ENCODE measurements at places on chromosomes 3 and 15.

DNA sequence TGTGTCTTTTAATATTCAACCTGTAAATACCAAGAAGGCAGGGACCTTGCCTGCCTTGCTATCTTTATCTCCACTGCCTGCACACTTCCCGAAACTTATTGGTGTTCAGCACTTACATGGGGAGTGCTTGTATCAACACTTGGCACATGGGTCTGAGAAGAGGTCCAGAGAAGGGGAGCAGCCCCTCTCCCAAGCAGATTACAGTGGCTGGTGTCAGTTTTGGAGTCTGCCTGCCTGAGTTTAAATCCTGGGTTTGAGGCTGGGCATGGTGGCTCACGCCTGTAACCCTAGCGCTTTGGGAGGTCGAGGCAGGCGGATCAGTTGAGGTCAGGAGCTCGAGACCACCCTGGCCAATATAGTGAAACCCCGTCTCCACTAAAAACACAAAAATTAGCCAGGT lies 20.3 kb downstream of the MESD start:
- no peak for DNase-seq

DNA sequence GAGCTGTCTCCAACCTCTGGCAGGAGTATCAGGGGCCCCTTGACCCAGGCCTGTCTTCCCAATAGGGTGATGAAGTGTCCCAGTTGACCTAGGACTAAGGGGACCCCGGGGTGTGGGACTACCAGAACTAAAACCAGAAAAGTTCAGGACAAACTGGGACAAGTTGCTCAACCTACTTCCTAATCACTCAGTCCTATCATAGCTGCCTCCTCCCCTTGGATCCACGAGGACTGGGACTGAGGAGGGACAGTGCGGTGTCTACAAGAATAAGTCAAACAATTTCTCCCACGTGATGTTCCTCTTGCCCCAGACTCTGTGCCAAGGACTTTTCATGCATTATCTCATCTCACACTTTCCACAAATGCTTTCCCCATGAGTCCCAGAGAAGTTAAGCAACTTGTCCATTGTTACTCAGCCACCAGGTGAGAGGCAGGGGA lies 49.4 kb upstream of the SLCO2A1 start:
- DNase-seq: no peak

GRCh38 chr3:169965562-169966427 lies 812 bp upstream of the SEC62 start:
- no peak for DNase-seq

- DNase-seq: no peak
These were observed 3.8 kb upstream of the PCOLCE2 start for GRCh38 chr3:142892714-142893113.

- no peak for DNase-seq
These were observed 286.8 kb upstream of the TRIM42 start for GRCh38 chr3:140391061-140391460.

DNA sequence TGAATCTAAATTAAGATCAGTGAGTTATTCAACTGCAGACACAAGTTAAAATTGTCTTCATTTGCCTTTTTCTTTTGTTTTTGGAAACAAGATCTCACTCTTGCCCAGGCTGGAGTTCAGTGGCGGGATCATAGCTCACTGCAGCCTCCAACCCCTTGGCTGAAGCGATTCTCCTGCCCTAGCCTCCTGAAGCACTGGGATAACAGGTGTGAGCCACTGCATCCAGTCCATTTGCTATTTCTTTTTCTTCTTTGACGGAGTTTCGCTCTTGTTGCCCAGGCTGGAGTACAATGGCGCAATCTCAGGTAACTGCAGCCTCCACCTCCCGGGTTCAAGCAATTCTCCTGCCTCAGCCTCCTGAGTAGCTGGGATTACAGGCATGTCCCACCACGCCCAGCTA lies 10.3 kb downstream of the RNF168 start:
- DNase-seq: no peak

DNA sequence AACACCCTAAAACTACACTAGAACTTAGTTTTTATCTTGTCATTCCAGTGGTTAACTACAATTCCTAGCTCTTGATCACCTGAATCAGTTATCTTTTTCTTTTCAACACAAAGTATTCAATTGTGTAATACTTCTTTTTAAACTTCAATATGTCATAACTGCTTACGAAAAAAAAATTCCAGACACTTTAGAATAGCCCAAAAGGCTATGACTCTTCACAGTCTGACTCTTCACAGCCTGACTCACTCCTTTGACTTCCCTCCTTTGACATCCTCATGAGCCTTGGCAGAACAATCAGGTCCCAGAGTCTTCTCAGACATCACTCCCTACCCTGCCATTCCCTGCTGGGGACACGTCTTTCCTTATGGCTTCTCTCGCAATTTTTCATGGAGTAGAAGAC lies 727.1 kb downstream of the ROBO1 start:
- DNase-seq: no peak

- no peak for DNase-seq
These were observed 71.9 kb downstream of the FOXB1 start for GRCh38 chr15:60076045-60076444.

DNA sequence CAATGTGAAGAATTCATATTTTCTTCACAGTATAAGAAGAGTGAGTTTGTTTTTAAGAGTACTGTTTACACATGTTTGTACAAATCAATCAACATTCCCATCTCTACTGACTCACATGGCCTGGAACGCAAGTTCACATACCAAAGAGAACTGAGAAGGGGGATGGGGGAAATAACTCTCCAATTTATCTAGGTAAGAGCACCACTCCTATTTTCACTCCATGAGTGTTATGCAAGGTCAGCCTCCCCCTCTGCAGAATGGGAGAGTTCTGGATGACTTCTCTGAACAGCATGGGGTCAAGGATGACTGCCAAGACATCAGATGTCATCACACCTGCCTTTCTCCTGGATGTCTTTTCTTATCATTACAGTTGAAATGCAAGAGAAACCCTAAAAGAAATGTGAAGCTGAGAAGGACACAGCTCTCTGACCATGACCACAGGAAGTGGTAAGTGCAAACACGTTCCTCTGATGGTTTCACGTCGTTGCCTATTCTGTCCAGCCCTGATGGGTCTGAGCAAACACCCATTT lies 95.2 kb downstream of the SEMA6D start:
- no peak for DNase-seq

DNA sequence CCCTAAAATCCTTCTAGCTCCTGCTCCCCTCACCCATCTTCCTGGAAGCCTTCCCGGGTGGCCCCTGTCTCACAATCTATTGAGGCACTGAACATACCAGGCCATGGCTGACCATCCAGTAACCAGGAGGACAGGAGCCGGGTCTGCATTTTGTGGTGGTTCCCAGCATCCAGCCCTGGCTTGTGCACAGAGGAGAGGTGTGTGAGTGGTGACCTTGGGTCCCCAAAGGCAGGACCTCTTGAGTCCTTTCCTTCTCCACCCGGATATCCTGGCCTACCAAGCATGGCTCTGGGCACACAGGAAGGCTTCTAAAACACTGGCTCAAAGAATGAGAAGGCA lies 7.8 kb downstream of the CSK start:
- no peak for DNase-seq

DNA sequence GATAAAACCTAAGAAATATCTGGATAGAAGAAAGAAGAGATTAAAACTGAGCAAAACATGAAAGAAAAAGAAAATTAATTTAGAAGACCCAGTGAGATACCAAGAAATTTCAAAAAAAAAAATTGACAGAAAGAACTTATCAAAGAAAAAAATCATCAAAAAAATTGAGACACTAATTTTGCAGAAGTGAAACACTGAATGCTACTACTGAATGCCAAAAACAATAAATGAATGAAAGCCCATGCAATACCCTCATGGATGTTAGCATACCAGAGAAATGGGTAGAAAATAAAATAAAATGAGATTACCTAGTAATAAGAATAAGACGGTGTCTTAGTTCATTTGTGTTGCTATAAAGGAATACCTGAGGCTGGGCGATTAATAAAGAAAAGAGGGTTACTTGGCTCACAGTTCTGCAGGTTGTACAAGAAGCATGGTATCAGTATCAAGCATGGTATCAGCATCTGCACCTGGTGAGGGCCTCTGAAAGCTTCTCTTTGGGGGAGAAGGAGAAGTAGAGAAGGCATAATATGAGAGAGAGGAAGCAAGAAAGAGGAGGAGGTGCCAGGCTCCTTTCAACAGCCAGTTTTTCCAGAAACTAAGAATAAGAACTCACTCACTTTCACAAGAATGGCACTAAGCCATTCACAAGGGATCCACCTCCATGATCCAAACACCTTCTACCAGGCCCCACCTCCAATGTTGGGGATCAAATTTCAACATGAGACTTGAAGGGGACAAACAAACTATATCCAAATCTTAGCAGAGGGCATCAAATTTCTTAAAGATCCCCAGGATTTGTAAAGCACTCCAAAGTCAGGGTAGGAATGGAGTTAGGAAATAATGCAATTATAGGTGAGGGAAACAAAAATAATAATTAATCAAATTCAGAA lies 73.2 kb downstream of the BTLA start:
- no peak for DNase-seq

DNA sequence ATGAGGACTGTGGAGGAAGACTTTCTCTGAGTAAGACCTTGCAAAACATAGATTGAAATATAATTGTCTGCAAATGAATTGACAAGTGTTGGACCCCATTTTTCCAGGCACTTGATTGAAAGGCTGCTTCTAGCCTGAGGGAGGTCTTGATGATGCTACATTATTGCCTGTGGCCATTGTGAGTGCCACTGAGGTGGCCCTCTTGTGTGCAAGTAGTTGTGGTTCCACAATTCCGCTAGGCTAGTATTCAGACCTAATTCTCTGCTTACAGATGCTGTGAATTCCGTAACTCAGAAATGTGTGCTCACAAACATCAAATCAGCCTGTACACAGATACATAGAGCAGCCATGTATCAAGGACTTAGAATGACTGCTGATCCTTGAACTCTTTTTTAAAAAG lies 34.7 kb downstream of the FNDC3B start:
- DNase-seq: no peak

DNA sequence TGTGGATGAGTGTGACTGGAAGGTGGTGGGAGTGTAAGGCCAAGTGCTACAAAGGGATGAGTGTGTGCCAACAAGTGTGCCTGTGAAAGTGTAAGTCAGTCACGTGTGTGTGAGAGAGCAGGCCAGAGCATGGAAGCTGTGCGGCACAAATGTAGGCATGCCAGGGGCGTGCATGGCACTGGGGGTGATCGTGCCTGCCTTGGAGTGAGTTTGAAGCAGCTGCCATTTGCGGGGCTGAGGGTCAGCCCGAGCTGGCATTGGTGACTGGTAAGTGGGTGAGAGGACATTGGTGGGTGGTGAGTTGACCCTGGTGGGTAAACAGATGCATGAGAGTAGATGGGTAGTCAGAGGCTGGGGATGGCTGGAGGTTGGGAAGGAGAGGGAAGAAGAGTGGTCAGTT lies 24.5 kb downstream of the CD276 start:
- DNase-seq: no peak

- DNase-seq: peak; percentile 78
These were observed 31.7 kb downstream of the ATP2C1 start for GRCh38 chr3:130925628-130926027.

All from H4 (cell line).